ENCODE measurements at places on chromosomes 2 and 18. TPM values are rescaled to one million over a fixed set of nuclear protein-coding genes. Genes with fewer than 3 reads are reported as not detected.

DNA sequence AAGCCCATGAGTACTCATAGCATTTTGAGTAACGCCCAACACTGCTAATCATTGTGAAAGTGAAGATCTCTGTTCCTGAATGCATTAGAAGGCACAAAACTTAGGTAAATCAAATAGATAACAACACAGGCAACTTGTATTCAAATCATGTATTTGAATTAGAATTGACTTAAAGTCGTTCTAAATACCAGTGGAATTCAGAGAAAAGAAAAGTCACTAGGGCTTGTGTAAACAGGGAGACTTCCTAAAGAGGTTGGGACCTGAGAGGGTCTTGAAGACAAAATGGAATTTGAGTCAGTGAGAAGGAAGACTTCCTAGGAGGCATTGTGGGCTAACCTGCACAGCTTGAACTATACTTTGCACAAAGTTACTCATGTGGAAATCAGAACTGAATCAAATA is 127.2 kb downstream of the CTNNA2 start:
- no peak for DNase-seq

DNA sequence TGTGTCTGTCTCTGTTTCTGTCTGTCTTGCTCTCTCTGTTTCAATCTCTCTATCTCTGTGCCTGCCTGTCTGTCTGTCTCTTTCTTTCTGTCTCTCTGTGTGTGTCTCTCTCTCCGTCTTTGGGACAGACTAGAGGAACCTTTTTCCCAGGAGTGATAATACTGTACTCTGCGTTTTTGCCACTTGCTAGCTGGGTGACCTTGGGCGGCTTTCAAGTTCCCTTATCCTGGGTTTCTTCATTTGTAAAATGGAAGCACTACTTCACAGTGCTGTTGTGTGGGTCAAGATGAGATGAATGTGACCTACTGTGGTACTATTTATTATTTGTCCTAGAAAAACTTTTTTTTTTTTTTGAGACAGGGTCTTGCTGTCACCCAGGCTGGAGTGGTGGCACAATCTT is 42.4 kb downstream of the HPCAL1 start:
- no peak for DNase-seq

GRCh38 chr2:72920318-72921087 is 3.2 kb downstream of the EMX1 start:
- no peak for DNase-seq

GRCh38 chr2:217101972-217102371 is 242.1 kb upstream of the TNP1 start:
- DNase-seq = no peak

GRCh38 chr2:70360661-70361270 is 58.9 kb upstream of the FAM136A start:
- DNase-seq = peak; percentile 28

DNA sequence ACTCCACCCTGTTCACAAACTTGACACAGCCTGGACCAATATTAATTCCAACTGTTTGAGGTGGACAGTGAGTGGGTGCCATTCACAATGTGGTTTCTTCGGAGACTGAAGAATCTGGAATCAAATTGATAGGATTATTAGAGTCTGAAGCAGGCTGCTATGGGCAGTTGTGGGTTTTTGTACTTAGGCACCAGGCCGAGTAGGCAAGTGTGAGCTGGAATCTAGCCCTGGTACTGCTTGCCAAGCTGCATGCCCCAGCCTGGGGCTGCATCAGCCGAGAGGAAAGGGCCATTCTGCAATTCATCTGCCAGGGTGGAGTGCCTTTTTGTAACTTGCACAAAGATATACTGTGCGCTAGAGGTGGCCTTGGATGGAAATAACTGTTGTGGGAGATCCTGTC is 654.7 kb upstream of the FANCL start:
- DNase-seq = no peak

DNA sequence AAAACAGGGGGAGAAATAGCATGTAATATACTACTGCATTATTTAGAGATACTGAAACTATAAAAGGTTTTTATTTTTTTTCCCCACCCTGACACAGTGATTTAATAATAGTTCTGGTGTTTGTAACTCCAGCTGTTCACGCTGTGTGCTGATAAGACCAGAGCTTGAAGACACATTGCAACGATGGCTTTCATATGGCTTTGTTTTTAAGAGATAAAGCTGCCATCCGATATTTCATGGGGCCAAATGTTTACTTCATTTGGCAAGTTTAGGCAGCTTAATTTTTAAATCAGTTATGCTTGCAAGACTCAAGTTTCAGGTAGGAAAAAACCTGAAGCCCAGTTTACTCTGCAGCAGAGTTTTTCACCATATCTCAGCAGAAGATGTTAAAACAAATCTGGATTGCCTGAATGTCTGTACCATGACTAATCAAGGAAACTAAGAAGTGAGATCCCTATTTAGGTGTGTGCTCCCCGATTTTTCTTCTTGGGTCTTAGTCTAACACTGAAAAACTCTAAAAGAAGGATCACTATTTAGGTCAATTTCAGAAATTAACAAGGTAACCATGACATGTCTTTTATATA is 508.6 kb downstream of the PARD3B start:
- no peak for DNase-seq

GRCh38 chr2:110759411-110759810 is 27.0 kb downstream of the ACOXL start:
- DNase-seq = no peak

GRCh38 chr18:77702686-77703085 is 453.0 kb downstream of the GALR1 start:
- DNase-seq = no peak

DNA sequence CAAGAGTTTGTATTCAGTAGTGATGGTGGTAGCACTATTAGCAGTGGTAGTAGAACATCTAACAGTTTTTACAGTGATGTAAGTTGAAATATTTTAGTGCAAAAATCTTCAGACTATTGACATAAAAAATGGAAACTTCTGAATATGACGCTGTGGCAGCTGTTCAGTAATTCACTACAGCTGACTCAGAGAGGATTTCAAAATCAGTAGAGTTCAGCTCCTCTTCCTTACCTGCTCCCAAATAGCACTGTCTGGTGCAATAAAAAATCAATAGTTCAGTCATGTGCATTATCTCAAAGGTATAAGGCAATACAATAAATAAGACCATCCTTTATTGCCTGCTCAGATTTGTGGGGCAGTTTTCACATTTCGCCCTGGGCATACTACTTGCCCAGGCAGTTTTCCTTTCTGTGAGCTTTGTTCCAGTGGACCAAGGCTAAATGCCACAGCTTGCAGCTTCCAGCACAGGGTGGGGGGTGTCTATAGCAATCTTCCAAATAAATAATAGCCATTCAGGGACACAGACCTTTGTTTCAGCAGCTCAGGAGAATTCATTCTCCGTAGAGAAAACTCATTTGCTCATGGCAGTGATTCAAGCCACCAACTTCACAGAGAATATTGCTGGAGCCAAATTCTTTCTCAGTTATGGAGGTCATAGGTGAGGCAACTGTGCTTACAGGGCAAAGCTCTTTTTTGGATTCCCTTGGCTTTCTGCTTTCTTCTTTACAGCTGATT is 33.9 kb upstream of the GORASP2 start:
- DNase-seq = no peak

GRCh38 chr2:3214806-3215404 is 162.7 kb downstream of the EIPR1 start:
- no peak for DNase-seq

DNA sequence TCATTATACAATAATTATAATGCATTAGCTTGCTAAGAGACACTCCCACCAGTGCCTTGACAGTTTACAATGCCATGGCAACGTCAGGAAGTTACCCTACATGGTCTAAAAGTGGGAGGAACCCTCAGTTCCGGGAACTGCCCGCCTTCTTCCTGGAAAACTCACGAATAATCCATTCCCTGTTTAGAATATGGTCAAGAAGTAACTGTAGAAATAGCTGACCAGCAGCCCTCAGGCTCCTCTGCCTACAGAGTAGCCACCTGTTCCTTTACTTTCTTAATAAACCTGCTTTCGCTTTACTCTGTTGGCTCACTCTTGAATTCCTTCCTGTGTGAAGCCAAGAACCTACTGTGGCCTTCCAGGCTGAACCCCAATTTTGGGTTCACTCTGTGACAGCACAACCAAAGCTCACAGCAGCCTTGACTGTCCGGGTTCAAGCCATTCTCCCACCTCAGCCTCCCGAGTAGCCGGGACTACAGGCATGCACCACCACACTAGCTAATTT is 20.0 kb upstream of the PTPN2 start:
- DNase-seq = no peak

DNA sequence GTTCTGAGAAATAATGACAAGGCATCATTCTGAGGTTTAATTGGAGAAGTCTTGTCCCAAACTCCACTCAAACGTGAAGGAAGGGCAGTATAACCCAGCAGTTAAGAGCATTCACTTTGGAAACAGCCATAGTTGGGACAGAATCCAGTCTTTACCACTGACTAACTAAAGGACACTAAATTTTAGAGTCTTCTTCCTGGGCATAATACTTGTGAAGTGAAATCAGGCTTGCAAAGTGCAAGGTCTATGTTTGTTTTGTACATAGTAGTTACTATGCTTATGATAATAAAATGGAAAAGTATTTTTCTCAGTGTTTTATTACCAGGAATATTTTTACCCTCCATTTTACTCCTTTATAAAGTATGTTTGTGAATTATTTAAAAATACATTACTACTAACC is 748.2 kb upstream of the ID2 start:
- DNase-seq = no peak

GRCh38 chr18:8386669-8387380 is 222.4 kb upstream of the RAB12 start:
- DNase-seq = no peak

DNA sequence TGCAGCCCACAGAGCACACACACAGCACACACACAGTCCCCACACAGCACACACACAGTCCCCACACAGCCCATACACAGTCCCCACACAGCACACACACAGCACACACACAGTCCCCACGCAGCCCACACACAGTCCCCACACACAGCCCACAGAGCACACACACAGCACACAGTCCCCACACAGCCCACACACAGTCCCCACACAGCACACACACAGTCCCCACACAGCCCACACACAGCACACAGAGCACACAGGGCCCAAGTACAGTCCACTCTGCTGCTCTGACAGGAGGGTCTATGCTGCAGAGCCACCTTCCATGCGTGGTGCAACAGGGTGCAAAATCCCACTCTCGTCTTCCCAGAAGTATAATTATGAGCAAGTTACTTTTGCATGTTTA is 240.5 kb upstream of the SALL3 start:
- no peak for DNase-seq

- DNase-seq = no peak
Observed at GRCh38 chr2:222711315-222711940, 40.0 kb downstream of the MOGAT1 start.

GRCh38 chr2:159616286-159616701 is at the start of gene BAZ2B:
Gene BAZ2B (minus strand): TSS chr2:159616548. CDS start chr2:159478719, 137,829 bp downstream.
- DNase-seq = peak; percentile 76

- DNase-seq = no peak
Observed at GRCh38 chr18:68944330-68944729, 146.4 kb downstream of the CCDC102B start.

DNA sequence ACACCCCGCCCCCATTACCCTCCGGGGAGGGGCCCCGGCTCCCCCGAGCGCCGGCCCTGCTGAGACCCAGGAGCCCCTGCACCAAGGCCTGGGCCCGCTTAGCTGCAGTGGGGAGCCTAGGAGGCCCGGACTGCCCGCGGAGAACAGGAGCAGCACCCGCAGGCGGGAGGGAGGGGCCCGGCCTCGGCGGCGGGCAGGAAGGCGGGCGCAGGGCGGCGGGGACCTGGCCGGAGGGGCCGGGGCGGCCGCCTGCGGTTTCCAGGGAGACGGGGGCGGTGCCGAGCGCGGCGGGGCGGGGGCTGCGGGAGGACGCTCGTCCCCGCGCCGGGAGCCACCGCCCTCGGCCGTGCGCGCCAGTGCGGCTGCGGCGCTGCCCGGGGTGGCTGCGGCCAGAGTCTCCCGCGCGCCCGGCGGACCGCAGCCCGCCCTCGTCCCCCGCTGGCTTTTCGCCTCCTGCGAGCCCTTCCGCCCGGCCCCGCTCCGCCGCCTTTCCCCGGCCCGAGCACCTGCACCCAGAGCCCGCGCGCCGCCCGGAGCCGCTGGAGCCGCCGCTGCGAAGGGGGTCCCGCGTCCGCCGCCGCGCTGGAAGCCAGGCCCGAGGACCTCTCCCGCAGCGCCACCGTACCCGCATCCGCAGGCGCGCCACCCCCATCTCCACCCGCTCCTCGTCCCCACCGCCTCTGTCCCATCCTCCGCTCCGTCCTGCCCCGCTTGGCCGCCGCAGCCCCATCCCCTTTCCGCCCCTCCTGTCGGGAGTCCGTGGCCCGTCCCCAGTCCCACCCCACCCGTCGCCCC is 17.2 kb downstream of the GPC1 start:
- DNase-seq = no peak

GRCh38 chr2:151989378-151989777 is 109.5 kb downstream of the CACNB4 start:
- DNase-seq = no peak

- DNase-seq = no peak
Observed at GRCh38 chr2:101485856-101486255, 10.9 kb upstream of the RFX8 start.

- no peak for DNase-seq
Observed at GRCh38 chr2:150866431-150866830, 379.0 kb upstream of the RND3 start.

GRCh38 chr18:74251297-74252038 is 40.3 kb downstream of the CYB5A start:
- peak; percentile 19 for DNase-seq

DNA sequence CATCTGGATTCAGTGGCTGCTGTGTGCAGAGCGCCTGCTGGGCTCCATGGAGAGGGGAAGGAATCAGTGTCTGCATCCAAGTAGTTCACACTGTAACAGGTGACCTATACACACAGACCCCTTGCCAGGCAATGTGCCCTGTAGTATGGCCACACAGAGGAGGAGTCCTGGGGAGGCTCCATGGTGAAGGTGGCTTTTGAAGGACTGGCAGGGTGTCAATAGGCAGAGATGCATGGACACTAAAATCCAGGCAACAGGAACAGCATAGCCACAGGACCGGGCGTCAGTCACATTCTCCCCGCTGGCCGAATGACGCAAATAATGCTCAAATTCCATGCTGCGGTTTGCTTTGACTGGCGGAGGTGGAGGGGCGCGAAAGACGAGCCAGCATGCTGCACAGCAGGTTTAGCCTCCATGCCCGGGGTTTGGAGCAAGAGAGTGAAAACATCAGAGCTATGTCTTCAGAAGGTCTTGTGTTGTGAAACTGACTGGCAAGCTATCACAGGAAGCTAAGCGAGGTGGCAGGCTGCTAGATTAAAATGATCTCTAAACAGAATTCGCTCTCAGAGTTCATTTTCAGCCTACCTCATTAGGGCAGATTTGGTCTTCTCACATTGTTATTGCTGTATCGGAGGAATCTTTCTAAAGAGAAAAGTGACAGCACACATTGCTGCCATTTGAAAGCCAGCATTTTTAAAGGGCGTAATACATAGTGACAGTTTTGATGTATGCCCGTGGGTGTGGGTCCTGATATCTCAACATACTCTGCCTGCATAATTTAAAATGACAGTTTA is 1.2 kb upstream of the CHMP1B start:
- peak; percentile 79 for DNase-seq

The NGEF gene
- total RNA-seq = 72.6 TPM

The GPAT2 gene
- not detected for total RNA-seq

The LRRTM4 gene
- 2.1 TPM for total RNA-seq

The ASAP2 gene
- 33.8 TPM for total RNA-seq

The LRP2 gene
- total RNA-seq = not detected

The PSD4 gene
- 27.0 TPM for total RNA-seq

The CYP27A1 gene
- total RNA-seq = not detected

The ATP5F1A gene
- total RNA-seq = 199 TPM

The POMC gene
- total RNA-seq = not detected

The UGT1A3 gene
- 0.78 TPM for total RNA-seq

The ELMOD3 gene
- total RNA-seq = 8.6 TPM

The TMEM198 gene
- 4.5 TPM for total RNA-seq

The NIFK gene
- total RNA-seq = 49.2 TPM

The MARCO gene
- not detected for total RNA-seq

The ANXA4 gene
- total RNA-seq = 309 TPM
